Cortex of kidney (tissue), 1 donor: ENCODE measurements at places on chromosomes 6 and 20.

- DNase-seq, result no peak
These were observed 216.2 kb downstream of the CD83 start for GRCh38 chr6:14333556-14334305.

DNA sequence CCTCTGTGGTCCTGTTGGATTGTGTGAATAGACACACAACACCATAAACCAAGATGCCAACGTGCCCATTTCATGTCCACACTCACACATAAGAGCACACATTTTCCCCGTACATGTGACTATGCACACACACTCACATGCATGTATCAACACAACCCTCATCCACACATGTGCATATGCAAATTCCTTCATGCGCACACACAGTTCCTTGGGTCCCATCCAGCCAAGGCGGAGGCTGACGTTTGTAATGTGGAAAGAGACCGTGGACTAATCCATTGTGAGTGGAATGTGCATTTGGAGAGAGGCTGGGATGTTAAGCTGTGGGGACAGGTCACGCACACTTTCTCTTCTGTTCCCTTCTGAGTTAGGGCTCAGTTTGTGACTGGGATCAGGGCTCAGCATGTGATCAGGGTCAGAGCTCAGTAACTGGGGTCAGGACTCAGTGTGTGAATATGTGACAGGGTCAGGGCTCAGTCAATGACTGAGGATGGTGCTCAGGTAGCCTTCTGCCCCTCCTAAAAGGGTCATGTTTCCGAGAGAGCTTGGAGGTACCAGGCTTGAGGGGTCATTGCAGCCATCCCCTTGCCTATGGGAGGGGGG lies 628 bp upstream of the BPIFB2 start:
- DNase-seq, result no peak

GRCh38 chr6:34239893-34240292 lies 3.2 kb downstream of the HMGA1 start:
- no peak for DNase-seq

DNA sequence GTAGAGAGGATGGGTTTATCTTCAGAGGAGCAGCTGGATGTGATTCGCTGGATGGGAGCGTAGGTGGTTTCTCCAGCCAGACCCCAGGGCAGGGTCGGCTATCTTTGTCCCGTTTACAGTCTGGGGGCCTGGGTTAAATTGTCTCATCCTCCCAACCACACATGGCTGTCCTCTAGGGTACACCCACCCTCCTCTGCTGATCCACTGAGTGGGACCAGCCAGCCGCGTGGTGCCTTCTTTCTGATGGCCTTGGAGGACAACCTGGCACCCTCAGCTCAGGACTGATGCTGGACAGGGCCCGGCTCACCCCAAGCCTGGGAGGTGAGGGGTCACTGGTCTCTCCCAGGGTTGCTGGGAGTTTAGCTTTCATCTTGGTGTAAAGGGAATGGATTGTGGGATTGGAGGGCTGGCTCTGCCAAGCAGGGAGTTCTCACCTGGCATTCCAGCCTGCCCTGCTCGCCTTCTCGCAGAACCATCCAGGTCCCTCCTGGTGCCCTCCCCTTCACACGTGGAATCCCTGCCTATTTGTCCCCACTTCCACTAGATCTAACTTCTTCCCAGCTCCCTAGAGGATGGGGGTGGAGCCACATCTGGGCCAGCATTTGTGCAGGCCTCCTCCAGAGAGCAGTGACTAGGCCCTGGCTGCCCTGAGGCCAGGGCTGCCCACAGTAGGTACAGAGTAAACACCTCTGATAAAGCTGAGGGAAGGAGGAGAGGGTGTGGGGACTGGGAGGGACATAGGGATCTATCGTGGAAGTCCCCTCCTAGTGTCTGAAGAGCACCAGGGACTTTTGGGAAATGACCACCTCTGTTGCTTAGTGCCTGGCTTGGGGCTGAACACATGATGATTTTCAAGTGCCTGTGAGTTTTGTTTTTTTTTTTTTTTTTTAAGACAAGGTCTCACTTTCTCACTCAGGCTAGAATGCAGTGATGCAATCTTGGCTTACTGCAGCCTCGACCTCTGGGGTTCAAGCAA lies 1.6 kb downstream of the ITPR3 start:
- no peak for DNase-seq

- no peak for DNase-seq
These were observed 18.1 kb downstream of the ADGRB3 start for GRCh38 chr6:68653074-68653705.

DNA sequence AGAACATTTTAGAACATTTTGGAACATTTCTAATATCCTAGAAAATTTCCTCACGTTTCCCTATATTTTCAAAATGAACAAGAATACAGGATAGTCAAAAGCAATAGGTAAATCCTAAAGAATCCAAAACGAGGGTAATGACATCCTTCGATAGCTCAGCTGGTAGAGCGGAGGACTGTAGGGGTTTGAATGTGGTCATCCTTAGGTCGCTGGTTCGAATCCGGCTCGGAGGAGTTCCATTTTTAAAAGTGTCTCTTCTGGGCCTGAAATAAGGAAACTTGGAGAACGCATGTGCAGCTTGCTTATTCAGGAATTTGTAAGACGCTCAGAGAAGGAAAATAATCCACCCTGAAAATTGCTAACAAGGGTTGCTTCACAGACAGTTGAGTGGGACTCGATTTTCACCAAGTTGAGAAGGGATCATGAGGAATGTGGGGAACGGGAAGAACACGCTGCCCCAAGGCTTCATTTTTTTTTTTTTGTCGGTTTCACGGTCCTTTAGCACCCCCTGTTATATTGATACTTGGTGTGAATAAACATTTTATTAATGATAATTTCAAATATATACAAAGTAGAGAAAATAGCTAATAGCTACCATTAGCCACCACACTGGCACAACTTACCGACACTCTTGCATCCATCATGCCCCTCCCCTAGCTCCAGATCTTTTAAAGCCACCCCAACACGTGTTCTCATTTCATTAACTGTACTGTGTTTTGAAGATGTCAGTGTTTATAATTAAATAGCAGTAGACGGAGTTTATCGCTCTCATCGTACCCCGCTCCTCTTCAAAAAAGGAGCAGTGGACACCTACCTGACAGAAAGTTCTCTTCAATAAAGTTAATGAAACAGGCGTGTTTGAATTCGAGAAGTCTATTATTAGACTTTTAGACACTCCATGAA lies 1.8 kb upstream of the ABT1 start:
- no peak for DNase-seq

GRCh38 chr6:111737065-111737521 lies 131.4 kb upstream of the TRAF3IP2 start:
- no peak for DNase-seq

DNA sequence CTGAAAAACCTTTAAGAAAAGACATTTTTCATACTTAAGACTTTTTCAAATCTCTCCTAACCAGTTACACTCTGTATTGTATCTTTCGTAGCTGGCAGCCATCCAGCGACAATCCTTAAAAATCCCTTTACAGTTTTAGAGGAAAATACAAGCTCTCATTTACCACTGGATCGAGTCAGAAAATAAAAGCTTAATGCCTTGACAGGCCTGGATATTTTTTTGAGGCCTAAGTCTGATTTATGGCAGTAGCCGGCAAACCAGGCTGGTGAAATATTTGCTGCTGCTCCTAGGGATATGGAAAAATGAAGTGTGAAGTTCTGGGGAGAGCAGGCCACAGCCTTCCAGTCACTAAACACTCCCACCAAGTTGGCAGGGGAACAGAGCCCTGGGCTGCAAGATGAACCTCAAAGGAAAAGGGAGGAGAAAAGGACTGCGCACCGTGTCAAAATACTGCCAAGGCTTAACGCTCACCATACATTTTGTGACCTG lies 213.0 kb upstream of the SUPT3H start:
- DNase-seq, result no peak

DNA sequence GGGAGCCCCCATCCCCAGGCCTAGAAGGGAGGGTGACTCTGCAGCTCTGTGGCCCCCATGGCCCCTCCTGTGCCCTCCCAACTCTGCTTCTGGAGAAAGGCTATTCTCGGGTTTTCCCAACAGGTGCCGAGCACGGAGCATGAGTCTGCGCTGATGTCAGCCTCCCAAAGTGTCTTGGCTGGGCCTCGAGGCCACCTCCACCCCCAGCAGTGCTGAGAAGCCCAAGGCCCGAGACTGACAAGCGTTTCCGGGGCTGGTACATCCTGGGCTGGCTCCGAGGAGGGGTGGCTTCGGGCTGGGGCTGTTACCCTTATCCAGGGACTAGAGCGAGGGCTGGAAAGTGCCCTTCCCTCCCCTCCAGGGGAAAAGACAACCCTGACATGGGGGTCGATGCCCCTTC lies 60.2 kb upstream of the GATA5 start:
- no peak for DNase-seq
